Stimulated activated CD8-positive, alpha-beta memory T cell treated with anti-CD3 and anti-CD28 coated beads, Interleukin-7, amount 100 ng/mL, for 1 hour (primary cell): ENCODE measurements at places on chromosomes 11 and 22.
A peak's percentile ranks its signal among the peaks of the same experiment; 100 is the strongest.

DNA sequence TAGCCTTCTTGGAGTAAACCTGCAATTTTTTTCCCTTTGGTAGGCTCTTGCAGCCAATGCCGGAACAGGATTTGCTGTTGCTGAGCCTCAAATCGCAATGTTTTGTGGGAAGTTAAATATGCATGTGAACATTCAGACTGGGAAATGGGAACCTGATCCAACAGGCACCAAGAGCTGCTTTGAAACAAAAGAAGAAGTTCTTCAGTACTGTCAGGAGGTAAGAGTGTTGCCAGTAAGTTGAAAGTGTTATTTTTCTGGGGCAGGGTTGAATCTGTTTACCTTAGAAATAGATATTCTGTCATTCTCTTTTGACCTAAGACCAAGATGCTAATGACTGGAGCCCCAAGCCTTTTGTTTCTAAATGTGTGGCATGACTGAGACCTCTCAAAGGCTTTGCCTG is 39.7 kb downstream of the APLP2 start:
- DNase-seq, result no peak

DNA sequence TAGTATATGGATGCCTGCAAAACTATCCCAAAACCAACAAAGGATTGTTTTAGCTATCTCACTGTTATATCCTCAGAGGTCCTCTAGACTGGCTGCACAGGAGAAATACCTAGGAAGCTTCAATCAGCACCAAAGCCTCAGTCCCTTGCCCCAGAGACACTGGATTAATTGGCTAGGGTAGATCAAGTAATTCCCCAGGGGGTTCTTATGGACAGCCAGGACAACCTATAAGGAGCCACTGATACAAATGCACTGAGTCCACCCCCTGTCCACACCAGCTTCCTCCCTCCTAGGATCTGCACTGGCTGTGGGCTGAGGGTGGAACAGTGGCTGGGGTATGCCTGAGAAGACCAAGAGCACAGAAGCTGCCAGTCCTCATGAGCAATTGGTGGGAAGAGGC is 16.3 kb downstream of the ADORA2A start:
- DNase-seq, result no peak

DNA sequence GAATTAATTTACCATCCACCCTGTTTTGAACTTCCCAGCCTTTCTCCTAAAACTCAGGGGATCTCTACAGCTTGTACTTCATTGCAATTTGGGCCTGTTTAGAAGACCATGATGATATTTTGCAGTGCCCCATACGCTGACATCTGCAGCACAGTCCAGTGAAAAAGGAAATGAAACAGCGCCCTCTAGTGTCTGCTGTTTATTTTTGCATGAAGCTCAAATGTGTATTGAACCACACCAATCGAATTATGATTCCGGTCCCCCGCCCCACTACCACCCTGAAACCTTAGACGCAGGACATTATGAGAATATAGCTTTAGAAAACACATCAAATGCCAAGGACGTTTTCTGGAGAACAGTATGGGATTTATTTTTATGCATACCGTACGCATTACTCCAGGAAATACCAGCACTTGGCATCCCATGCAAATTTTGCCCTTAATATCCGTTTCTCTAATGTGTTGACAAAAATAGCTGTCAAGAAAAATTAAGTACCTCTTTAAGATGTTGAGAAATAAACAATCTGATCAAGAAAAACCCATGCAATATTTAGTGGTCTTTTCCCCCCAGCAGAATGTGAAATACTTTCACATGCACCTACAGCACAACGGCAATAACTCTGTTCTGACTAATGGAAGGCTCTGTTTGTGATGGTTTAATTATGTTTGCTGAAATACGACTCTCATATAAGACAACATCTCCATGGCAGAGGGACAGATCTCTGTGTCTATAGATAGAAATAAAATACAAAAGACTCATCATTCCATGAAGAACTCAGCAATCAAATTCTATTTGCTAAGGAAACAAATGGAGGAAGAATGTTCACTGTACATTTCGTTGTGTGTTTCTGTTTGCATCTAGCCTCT is 93.9 kb downstream of the TECTA start:
- DNase-seq, result peak; percentile 10

GRCh38 chr22:48448821-48449220 is 1378.9 kb downstream of the BRD1 start:
- no peak for DNase-seq

- DNase-seq, result no peak
These were observed 9.1 kb upstream of the POU2AF2 start for GRCh38 chr11:111236383-111236782.

GRCh38 chr22:43948836-43949406 is 6.3 kb upstream of the SAMM50 start:
- no peak for DNase-seq

- no peak for DNase-seq
These were observed 34.8 kb downstream of the RELT start for GRCh38 chr11:73411031-73411430.

DNA sequence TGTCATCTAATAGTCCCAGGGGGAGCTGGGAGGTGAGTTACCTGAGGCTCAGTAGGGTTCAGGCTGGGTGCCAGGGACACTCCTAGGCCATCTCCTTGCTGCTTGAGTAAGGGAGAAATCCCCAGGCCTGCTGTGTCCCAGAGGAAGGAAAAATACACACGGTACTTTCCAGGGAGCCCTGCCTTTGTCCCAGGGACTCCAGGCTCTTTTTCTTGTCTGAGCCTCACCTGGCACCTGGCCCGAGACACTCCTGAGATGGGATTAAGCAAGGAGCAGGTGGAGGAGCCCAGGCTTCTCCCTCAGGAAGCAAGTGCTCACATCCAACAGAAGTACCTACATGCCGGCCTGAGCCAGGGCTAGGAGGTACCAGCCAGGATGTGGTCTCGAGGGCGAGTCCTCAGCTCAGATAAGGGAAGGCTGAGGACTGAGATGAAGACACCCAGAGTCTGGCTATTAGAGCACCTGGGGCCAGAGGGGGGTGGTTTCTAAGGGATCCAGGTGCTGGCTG is 899 bp upstream of the KLHDC7B start:
- no peak for DNase-seq

- DNase-seq, result no peak
These were observed 175.7 kb downstream of the SWAP70 start for GRCh38 chr11:9839550-9839949.

- DNase-seq, result no peak
These were observed 1.8 kb upstream of the PDE3B start for GRCh38 chr11:14641801-14642200.

GRCh38 chr11:102495161-102496042 is 35.1 kb downstream of the MMP7 start:
- DNase-seq, result no peak

DNA sequence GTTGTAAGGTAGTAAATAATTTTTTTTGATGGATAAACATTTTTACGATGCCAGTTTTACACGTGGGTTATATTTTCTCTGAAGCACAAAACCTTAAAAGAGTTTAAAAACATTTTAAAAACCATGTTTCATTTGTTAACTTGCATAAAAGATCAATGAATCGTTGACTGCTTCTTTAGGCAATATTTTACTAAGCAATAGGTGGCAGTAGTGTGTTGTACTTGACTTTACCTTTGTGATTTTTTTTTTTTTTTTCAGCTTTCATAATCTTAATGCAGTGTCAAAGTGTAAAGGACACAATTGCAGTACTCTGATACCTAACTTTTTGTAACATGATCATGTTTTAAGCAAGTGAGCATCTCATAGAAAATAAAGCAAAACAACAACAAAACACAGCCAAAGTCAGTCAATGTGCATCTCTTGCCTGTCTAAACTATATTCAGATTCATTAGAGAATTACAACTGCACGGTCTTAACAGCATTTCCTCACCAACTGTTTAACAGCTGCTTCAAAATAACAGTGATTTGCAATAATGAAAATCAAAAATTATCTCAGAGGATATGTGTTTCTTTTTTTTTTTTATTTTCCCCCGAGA is 27.7 kb downstream of the DNAJC24 start:
- DNase-seq, result no peak

DNA sequence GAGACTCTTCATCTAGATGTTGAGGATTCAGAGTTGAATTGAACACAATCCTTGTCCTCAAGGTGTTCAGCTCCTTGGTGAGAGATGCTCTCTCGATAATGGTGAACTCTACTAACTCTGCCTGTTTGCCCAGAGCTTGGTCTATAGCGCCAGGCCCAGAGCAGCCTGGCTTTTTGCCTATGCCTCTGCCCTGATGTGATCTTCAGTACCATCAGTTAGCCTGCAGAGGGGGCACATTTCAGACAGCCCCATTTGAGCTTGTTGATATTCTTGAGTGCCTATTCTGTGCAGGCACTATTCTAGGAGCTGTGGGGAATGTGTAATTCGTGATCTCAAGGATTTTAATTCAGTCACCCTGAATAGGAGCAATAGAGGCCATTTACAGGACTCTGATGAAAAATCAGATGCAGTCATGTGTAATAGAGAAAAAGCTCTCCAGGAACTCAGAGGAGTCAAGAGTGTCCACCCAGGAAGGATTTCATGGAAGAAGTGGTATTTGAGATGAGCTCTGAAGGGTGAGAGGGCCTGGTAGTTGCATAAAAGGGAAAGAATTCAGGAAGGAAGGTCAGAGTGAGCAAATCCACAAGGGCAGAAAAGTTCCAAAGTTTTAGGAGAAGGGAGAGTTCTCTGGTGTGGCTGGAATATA is 19.3 kb downstream of the GTPBP1 start:
- DNase-seq, result no peak

DNA sequence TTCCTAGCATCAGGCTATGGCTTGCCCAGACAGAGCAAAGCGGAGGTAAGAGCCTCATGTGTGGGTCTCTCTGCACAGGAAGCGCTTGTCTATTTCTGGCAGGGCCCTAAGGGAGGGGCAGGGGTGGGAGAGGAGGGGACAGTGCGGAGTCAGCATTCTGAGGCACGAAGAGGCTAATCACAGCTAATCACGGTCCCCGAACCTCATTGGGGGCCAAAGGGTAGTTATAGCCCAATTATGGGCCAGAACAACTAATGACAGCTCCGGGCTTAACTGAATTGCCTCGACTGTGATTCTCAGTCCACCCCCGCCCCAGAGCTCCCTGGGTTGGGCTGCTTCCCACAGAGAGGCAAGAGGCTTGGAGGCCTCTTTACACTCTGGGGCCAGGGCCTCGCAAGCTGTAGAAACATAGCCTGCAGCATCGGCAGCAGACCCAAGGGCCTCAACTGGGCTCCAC is 72.7 kb upstream of the PRDM11 start:
- DNase-seq, result no peak

DNA sequence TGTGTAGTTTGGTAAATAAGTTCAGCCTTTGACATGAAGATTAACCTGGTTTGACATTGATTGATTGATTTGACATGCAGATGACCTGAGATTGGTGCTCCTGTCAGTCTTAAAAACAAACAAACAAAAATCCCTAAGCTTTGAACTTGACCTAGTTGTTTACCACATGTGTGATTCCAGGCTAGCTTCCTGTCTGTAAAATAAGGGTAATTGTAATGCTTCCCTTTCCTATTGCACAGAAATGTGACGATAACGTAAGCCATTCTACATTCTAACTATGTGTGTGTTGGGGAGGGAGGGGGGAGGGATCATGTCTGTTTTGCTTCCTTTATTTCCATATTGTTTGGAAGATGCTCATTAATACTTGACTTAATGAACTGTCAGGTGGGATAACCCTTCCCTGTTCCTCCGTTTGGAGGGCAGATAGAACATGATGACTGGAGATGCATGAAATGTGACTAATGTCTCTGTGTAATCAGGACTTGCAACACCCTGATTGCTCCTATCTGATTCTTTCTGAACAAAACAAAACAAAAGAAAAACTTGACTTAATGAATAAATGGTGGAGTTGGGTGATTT is 106.1 kb upstream of the CLMP start:
- DNase-seq, result no peak

DNA sequence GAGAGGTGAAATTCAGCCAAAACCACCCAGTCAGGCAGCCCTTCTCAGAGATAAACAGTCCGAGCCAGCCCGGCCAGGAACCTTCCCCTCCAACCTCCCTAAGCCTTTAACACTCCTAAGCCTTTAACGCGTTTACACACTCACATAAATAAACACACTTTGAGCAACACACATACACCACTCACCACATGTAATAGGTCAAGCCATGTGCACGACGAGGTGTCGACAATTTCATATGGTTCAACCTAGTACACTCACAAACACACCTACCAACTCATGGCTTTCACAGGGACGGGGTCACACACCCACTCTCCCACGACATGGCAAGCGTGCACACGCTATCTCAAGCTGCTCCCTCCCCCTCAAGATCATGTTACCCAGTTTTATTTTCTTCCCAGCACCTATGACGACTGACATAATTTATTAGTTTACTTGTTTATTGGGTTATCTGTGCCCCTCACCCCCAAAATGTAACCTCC is 15.5 kb downstream of the SLC43A1 start:
- DNase-seq, result no peak
